ENCODE measurements at places on chromosomes 12 and 14. TPM values are rescaled to one million over a fixed set of nuclear protein-coding genes. Genes with fewer than 3 reads are reported as not detected.

GRCh38 chr14:51070726-51071125 is 24.2 kb downstream of the TRIM9 start:
- H3K4me1 ChIP-seq: no peaks in the 10 kb centered on the region
- H3K36me3 ChIP-seq: no peaks in the 10 kb centered on the region
- no peaks in the 10 kb centered on the region for H3K27me3 ChIP-seq
- H3K27ac ChIP-seq: no peak overlapping the region
- no peak overlapping the region for H3K4me3 ChIP-seq

Gene ATG2B
- total RNA-seq: 5.0 TPM

DNA sequence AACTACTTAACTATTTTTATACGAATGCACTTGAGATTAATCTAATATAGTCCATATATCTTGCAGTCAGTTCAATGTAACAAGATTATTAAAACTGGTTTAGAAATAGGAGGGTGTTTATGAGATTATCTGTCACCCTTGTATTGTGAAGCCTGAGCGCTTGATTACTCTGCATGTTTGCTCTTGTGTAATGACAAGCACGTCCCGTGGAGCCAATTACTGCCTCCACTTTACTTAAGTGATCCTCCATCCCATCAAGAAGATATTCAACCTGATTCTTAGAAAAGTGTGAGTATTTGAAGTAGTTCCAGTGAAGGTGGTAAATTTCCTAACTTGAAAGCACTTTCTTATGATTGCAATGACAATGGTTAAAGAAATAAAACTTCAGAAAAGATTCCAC is 415.2 kb upstream of the GARIN6 start:
- no peaks in the 10 kb centered on the region for H3K27me3 ChIP-seq
- H3K27ac ChIP-seq: no peak overlapping the region
- H3K36me3 ChIP-seq: no peaks in the 10 kb centered on the region
- no peak for DNase-seq

Gene ACVRL1
- 23.3 TPM for total RNA-seq

Gene PRPF40B
- total RNA-seq: 6.5 TPM

GRCh38 chr14:36626151-36626550 is 35.5 kb upstream of the PAX9 start:
- no peak overlapping the region for H3K27ac ChIP-seq
- no peak for DNase-seq
- no peaks in the 10 kb centered on the region for H3K36me3 ChIP-seq
- no peaks in the 10 kb centered on the region for H3K4me1 ChIP-seq
- no peak overlapping the region for H3K4me3 ChIP-seq
- no peaks in the 10 kb centered on the region for H3K27me3 ChIP-seq

GRCh38 chr14:83863042-83863774 is 1666.7 kb upstream of the FLRT2 start:
- no peak overlapping the region for H3K4me3 ChIP-seq
- H3K27me3 ChIP-seq: no peaks in the 10 kb centered on the region
- H3K27ac ChIP-seq: no peak overlapping the region
- no peaks in the 10 kb centered on the region for H3K4me1 ChIP-seq

- peaks cover 5% of the 10 kb centered on the region for H3K4me1 ChIP-seq
- H3K4me3 ChIP-seq: no peak overlapping the region
- no peak for DNase-seq
- H3K27ac ChIP-seq: no peak overlapping the region
Observed at GRCh38 chr14:31961896-31962295, 115.2 kb upstream of the ARHGAP5 start.

Gene NPAS3
- not detected for total RNA-seq

Gene ANO6
- total RNA-seq: 88.8 TPM

DNA sequence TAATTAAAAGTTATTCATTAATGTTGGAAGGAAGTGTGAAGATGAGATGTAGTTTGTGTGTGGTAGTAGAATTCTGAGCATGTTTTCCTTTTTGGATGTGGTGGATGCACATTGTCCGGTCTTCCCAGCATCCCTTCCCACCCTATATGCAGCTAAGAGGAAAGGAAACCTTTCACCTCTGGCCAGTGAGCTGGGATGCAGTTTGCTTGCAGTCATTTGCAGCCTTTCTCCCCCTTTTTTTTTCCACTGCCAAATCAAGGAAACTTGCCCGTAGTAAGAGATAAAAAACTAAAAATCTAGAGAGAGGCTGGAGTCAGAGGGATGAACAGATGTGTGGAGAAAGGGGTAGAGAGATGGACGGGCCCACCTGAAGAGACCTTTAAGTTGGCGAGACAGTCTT is 72.5 kb upstream of the SLC38A2 start:
- H3K27me3 ChIP-seq: peaks cover 53% of the 10 kb centered on the region
- H3K36me3 ChIP-seq: no peaks in the 10 kb centered on the region
- DNase-seq: no peak
- H3K4me1 ChIP-seq: no peaks in the 10 kb centered on the region
- H3K27ac ChIP-seq: no peak overlapping the region

GRCh38 chr12:52582486-52582885 is 8.8 kb upstream of the KRT74 start:
- no peak overlapping the region for H3K27ac ChIP-seq
- no peak overlapping the region for H3K4me3 ChIP-seq
- H3K27me3 ChIP-seq: peaks cover 26% of the 10 kb centered on the region
- H3K4me1 ChIP-seq: no peaks in the 10 kb centered on the region
- no peak for DNase-seq

DNA sequence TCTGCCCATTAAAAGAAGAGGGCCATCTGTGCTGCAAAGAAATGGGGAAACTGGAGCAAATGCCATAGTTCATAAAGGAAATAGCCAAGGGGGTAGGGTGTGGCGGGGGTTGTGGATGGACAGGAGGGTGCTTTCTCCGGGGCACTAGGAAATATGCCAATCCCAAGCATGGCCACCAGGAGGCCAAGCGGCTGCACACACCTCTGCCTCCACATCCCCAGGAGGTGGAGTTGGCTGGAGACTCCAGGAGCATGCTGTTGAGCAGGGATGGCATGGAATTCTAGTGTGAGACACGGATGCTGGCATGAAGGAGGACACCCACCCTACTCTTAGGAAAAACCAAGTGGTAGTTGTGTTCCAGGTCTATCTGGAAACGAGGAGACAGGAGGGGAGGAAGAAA is 25.2 kb downstream of the NID2 start:
- no peaks in the 10 kb centered on the region for H3K27me3 ChIP-seq
- H3K36me3 ChIP-seq: peaks cover 8% of the 10 kb centered on the region
- no peak overlapping the region for H3K4me3 ChIP-seq

- peak; percentile 83 for DNase-seq
- peaks cover 75% of the 10 kb centered on the region for H3K4me1 ChIP-seq
- peak overlapping the region; percentile 65 for H3K27ac ChIP-seq
- no peaks in the 10 kb centered on the region for H3K36me3 ChIP-seq
- H3K4me3 ChIP-seq: no peak overlapping the region
Observed at GRCh38 chr14:49972823-49973222, 79.9 kb downstream of the ARF6 start.

DNA sequence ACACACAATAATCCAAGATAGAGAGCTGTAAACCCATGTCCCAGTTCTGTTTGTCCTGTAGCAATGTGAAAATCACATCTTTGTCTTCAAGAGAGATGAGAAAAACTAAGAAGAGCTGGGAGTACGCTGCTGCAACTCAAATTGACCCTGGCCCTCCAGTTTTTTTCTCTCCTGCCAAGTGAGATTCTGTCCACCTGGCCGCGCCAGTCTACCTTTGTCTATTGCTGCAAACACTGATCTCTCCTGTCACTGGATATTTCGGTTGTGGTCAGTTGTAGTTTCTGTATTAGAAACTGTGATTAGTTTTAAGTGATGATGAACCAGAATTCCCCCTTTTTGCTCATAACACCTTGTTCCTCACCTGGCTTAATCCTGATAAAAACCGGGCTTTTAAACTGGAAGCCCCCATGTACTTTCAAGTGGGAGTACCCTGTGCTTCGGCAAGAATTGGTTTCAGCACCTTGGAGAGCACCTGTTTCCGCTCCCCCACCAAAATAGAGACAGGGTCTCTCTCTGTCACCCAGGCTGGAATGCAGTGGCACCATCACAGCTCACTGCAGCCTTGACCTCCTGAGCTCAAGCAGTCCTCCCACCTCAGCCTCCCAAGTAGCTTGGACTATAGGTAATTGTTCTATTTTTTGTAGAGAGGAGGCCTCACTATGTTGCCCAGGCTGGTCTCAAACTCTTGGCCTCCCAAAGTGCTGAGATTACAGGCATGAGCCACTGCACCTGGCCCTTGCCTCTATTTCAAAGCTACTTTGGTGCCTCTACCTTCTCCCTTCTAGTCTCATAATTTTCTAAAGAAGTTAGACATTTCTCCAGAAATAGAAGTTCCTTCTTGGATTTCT is 156.8 kb downstream of the PHETA1 start:
- H3K27me3 ChIP-seq: peaks cover 43% of the 10 kb centered on the region
- H3K4me3 ChIP-seq: no peak overlapping the region
- H3K27ac ChIP-seq: no peak overlapping the region

GRCh38 chr12:29376118-29376517 is 4.9 kb downstream of the ERGIC2 start:
- no peak for DNase-seq
- H3K4me3 ChIP-seq: no peak overlapping the region
- H3K27ac ChIP-seq: no peak overlapping the region
- H3K4me1 ChIP-seq: no peaks in the 10 kb centered on the region
- no peaks in the 10 kb centered on the region for H3K27me3 ChIP-seq

- H3K27me3 ChIP-seq: no peaks in the 10 kb centered on the region
- H3K4me3 ChIP-seq: no peak overlapping the region
- peaks cover 1% of the 10 kb centered on the region for H3K4me1 ChIP-seq
Observed at GRCh38 chr14:64563696-64564095, 13.9 kb downstream of the PPP1R36 start.

GRCh38 chr12:4303750-4304149 is 17.3 kb upstream of the TIGAR start:
- DNase-seq: no peak
- no peaks in the 10 kb centered on the region for H3K36me3 ChIP-seq
- peaks cover 14% of the 10 kb centered on the region for H3K27me3 ChIP-seq
- H3K4me1 ChIP-seq: no peaks in the 10 kb centered on the region
- H3K27ac ChIP-seq: no peak overlapping the region

GRCh38 chr12:30678221-30678620 is 17.4 kb downstream of the IPO8 start:
- DNase-seq: no peak
- no peak overlapping the region for H3K27ac ChIP-seq
- 0 out of 2 replicates have a peak, but pooled peaks cover 3% of the 10 kb centered on the region for H3K4me1 ChIP-seq
- peaks cover 45% of the 10 kb centered on the region for H3K36me3 ChIP-seq

GRCh38 chr12:112714166-112714710 is 77.3 kb upstream of the RPH3A start:
- H3K4me3 ChIP-seq: no peak overlapping the region
- H3K27me3 ChIP-seq: no peaks in the 10 kb centered on the region
- no peak for DNase-seq
- no peaks in the 10 kb centered on the region for H3K36me3 ChIP-seq
- no peaks in the 10 kb centered on the region for H3K4me1 ChIP-seq
- no peak overlapping the region for H3K27ac ChIP-seq

- H3K27me3 ChIP-seq: no peaks in the 10 kb centered on the region
- no peaks in the 10 kb centered on the region for H3K36me3 ChIP-seq
- H3K27ac ChIP-seq: no peak overlapping the region
- no peak overlapping the region for H3K4me3 ChIP-seq
Observed at GRCh38 chr12:6272300-6273204, 37.9 kb upstream of the PLEKHG6 start.

DNA sequence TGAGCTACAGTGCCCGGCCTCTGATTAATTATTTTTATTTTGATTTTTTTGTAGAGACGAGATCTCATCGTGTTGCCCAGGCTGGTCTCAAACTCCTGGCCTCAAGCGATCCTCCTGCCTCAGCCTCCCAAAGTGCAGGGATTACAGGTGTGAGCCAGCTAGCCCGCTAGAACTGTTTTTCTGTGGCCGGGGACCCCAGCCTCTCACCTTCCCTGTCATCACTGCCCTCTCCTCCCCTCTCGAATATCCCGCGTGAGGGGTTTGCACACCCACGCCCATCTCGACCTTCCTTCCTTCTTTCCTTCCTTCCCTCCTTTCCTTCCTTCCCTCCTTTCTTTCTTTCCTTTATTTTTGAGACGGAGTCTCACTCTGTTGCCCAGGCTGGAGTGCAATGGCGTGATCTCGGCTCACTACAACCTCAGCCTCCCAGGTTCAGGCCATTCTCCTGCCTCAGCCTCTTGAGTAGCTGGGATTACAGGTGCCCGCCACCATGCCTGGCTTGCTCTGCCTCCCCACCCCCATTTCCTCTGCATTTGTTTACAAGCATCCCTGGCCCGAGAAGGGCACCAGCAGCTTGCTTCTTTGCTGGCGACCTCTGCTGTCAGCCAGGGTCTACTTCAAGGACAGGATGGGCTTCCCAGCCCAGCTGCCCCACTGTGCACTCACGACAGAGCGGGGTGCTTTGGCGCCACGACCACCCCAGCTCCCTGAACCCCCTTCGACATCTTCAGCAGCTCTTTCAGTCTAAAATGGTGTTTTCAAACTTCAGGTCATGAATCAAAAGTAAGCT is 4.3 kb upstream of the TRAF3 start:
- H3K27me3 ChIP-seq: no peaks in the 10 kb centered on the region
- no peak for DNase-seq
- peaks cover 3% of the 10 kb centered on the region for H3K36me3 ChIP-seq
- no peak overlapping the region for H3K4me3 ChIP-seq

DNA sequence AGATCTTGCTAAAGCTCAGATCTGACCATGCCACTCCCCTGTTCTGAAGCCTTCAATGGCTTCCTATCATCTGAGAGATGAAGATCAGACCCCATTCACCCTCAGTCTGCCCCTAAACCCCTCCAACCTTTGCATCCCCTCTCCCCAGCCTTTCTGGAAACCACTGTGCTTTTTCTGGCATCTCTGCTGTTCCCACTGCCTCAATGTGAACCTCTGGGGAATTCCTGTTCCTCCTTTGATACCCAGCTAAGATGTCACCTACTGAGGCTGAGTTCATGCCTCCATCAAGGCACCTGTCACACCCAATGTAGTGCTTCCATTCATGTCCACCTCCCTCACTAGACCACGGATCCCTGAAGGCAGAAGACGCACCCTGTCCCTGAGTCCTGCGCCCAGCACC is 19.3 kb downstream of the CYP46A1 start:
- H3K36me3 ChIP-seq: no peaks in the 10 kb centered on the region
- no peak overlapping the region for H3K4me3 ChIP-seq
- DNase-seq: no peak

- H3K27me3 ChIP-seq: no peaks in the 10 kb centered on the region
- DNase-seq: no peak
- H3K27ac ChIP-seq: no peak overlapping the region
- no peaks in the 10 kb centered on the region for H3K36me3 ChIP-seq
- H3K4me1 ChIP-seq: no peaks in the 10 kb centered on the region
Observed at GRCh38 chr12:61647566-61647965, 612.6 kb upstream of the USP15 start.

- H3K27ac ChIP-seq: no peak overlapping the region
- no peak for DNase-seq
Observed at GRCh38 chr12:11778713-11779685, 129.5 kb downstream of the ETV6 start.

- H3K4me1 ChIP-seq: peaks cover 7% of the 10 kb centered on the region
- no peak overlapping the region for H3K4me3 ChIP-seq
- H3K27me3 ChIP-seq: no peaks in the 10 kb centered on the region
- DNase-seq: no peak
- no peak overlapping the region for H3K27ac ChIP-seq
Observed at GRCh38 chr12:67722296-67722695, 73.8 kb downstream of the DYRK2 start.

- H3K36me3 ChIP-seq: no peaks in the 10 kb centered on the region
- no peaks in the 10 kb centered on the region for H3K27me3 ChIP-seq
- H3K4me3 ChIP-seq: no peak overlapping the region
- peaks cover 17% of the 10 kb centered on the region for H3K4me1 ChIP-seq
- DNase-seq: no peak
Observed at GRCh38 chr14:68512088-68512487, 280.8 kb downstream of the ZFP36L1 start.

All from SJSA1 (cell line).